ENCODE measurements at places on chromosomes 5 and 9. TPM values are rescaled to one million over a fixed set of nuclear protein-coding genes. Genes with fewer than 3 reads are reported as not detected.

Gene TLR4
- 6.2 TPM for polyA plus RNA-seq

GRCh38 chr5:3460416-3460815 is 135.2 kb upstream of the IRX1 start:
- no peak for DNase-seq

DNA sequence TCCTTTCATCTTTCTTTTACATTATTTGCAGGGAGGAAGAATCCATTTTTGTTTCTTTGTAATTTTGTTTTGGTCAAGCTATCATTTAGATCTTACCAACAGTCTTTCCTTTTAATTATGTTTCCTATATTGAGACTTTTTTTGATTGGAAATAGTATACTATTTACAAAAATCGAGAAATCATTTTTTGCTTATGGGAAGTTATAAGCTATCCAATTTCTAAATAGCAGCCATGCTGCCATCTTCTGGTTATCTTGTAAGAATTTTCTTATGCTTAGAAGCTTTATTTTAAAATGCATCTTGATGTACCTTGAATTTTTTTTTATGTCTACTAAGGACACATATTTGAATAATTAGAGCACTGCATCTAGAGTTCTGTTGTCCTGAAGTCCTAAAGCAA is 821.2 kb downstream of the PTPRD start:
- DNase-seq, result no peak

DNA sequence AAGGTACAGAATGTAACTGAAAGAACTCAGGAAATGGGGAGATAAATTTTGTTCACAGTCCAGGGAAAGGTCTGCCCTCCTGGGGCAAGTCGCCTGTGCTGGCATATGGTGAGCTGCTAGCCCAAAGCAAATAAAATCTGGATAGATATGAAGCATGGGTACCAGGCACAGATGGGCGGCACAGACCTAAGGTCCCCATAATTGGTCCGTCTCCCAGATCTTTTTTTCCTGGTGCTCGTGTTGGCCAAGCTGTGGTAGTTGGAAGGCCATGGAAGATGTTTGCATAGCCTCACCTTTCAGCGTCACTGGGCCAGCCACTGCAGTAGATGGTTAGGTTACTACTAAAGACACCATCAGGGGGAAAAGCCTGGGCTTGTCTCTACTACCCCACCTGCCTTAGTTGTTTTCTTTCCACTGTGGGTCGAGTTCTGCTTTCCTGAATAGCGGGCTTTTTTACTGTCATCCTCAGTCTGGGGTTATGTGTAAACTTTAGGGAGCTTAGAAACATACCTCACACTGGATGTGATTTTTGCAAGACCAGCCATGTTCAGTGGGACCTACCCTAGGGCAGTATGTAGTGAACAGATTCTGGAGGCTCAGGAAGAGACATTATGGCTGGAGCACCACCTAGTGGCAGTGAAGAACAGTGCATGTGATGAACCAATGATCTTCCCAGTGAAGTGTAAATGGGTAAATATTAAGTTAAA is 24.2 kb upstream of the GLRX start:
- DNase-seq, result no peak

GRCh38 chr9:93061791-93062763 is 3.6 kb downstream of the SUSD3 start:
- no peak for DNase-seq

GRCh38 chr5:74186356-74187315 is 453.9 kb downstream of the ENC1 start:
- no peak for DNase-seq

DNA sequence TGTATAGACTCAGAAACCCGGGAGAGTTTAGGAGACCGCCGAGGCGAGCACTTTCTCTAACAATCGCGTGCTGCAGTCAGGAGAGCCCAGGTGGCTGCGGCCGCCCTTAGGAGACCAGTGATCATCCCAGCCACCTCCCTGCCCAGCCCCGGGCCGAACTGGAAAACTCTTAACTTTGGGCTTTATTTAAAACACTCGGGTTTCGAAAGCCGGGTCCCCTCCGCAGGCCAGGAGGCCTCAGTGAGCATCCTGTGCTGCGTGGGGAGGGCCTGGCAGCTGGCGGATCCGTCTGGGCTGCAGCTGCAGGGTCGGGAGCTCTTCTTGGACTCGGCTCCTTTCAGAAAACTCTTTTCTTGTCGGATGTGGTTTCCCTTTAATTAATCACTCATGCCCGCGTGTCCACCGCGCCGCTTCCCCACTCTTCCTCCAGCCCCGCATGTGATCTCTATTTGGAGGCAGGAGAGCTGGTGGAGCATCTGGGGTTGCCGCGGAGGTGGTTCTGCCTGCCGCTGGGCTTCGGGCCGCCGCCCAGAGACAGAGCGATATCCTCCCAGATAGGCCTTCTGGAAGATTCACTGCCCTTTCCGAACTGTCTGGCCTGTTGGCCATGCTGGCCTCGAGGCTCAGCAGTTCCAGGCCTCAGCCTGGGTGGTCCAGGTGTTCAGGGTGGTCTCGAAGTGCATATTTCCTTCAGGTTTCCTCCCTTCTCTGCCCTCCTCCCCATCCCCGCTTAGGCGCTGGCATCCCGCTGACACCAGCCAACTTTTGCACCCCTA is 59.5 kb downstream of the TMEM174 start:
- DNase-seq, result no peak

Gene IFT74
- polyA plus RNA-seq, result 13.4 TPM

GRCh38 chr9:120197605-120198004 is 382.4 kb downstream of the CDK5RAP2 start:
- DNase-seq, result no peak

- DNase-seq, result no peak
Observed at GRCh38 chr5:131156385-131156784, 8.7 kb downstream of the HINT1 start.

DNA sequence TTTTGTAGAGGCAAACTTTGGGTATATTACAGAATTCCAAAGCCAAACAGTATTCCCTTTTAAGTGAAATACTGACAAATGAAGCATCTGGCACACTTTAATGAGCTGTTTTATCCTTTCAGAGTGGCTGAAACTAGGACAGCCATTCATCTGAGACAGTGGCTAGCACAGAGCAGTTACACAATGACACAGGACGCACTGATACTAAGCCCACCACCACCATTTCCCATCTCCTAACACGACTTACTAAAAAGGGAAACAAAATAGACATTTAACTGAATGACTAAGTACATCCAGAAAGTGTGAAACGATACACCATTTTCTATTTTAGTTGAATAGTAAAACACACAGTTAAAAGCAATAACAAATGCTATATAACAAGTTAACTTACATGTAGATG is 120.4 kb upstream of the RETREG1 start:
- no peak for DNase-seq

Gene FBLL1
- 2.4 TPM for polyA plus RNA-seq

DNA sequence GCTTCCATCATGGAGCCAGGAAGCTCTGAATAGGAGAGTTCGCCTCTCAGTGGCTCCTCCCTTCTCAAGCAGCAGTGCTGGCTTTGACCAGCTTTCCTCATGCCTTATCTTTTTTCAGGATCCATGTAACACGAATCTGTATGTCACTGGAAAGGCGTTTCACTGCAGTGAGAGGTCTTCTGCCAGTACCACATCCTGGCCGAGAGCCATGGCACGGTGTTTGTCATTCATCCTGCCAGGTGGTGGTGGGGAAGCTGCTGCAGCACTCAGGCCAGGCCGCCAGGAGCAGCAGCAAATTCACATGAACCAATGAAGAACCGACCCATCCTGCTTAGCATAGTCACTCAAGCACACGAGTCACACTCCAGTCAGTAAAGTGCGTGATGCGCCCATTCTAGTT is 179.0 kb downstream of the FANCC start:
- DNase-seq, result no peak

Gene RICTOR
- 16.2 TPM for polyA plus RNA-seq

DNA sequence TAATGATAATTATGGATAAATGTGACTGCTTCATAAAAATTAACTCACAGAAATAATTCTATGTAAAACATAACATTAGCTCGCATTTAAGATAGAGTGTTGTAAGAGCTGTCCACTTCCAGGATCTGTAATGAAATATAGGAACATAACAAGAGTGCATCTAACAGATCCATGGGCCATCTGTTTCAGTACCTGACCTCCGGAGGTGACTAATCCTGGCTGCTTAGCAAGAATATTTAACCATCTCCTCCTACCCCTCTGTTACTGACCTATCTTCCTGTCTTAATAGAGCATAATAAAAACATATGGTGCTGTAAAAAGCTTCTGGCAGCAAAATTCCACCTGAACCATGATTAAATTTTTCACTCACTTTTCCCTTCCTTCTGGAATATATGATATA is 7.1 kb downstream of the PLCXD3 start:
- DNase-seq, result no peak

DNA sequence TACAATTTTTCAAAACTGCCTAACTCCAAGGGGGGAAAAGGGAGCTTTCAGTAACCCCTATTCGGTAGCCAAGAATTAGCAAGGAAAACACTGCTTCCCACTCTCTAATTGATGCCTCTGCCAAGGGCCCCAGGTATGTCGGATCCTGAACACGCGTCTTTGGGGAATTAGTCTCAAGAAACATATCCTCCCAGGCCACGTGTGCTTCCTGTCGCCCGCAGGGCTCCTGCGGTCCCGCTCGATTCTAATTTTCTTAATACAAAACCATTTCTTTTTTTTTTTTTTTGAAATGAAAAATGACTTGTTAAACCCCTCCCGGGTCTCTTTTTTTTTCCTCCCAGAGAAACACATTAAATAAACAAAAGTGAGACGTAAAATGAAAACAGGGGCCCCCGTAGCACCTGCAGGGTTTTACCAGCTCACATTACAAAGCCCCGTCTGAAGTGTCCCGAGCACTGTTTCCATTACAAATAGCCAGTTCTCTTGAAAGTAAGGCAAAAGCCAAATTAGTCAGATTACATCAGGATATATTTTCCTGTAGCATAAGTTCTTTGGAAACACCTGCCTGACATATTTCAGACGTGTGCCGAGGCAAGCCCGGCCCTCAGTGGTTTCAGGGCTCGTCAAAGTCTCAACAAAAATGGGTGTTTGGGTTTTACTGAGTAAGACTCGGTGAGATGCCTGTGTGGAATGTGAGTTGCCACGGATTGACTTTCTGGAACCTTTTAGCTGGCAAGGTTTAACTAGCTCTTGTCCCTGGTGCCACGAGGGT is 21.5 kb downstream of the SMIM23 start:
- DNase-seq, result peak; percentile 14

GRCh38 chr5:173629628-173630027 is 13.2 kb upstream of the BOD1 start:
- DNase-seq, result no peak

DNA sequence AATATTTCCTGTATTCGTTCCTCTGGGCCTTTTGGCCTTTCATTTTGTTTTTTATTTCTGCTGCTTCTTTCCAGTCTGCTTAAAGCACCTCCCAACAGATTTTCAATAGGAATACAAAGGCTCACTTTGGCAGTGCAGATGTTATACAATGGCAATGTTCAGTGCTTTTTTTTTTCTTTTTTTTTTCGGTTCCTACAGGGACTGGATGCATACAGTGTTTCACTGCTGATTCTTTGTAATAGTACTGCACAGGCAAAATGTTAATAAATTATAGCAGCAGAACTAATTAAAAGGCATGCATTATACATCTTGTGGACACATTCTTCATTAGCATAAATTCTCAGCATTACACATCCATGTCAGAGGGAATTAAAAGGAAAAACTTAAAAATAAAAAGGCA is 356.6 kb upstream of the C9orf72 start:
- no peak for DNase-seq

DNA sequence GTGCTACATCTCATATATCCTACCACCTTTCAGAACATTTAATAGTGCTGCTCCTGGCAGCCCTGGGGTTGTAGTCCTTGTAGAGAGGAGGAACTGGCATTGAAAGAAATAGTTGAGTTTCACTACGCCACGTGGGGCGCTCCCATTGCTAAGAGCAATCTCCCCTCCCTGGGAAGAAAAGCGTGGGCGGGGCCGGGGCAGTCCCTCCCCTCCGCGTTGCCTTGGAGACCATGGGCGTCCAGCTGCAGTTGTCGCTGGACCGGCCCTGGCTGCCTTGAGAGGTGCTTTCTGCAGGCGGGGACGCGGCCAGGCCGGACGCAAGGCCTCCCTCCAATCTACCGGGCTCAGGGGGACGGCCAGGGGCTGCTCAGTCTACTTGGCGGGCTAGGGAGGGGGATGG is 368 bp upstream of the CCDC180 start:
- peak; percentile 91 for DNase-seq

- no peak for DNase-seq
Observed at GRCh38 chr9:130570208-130570607, 9.2 kb upstream of the FUBP3 start.

DNA sequence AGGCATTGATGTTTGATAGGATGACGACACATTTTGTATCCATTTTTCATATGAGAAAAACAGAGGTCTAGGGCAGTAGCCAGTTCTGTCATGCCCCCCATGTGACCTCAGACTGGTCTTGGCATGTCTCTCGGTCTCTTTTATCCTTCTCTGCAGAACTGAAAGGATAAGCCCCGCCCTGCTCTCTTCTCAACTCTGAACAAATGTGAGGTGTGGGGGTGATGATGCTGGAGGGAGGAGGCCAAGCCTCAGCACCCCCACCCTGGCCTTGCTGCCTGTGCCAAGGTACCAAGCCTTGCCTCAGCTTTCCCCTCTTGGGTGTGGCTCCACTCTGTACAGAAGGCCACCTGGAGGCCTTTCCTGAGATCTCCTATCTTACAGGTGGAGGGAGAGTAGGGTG is 19.5 kb upstream of the CRB2 start:
- DNase-seq, result no peak

GRCh38 chr5:74538206-74538661 is 102.3 kb downstream of the ENC1 start:
- peak; percentile 11 for DNase-seq

DNA sequence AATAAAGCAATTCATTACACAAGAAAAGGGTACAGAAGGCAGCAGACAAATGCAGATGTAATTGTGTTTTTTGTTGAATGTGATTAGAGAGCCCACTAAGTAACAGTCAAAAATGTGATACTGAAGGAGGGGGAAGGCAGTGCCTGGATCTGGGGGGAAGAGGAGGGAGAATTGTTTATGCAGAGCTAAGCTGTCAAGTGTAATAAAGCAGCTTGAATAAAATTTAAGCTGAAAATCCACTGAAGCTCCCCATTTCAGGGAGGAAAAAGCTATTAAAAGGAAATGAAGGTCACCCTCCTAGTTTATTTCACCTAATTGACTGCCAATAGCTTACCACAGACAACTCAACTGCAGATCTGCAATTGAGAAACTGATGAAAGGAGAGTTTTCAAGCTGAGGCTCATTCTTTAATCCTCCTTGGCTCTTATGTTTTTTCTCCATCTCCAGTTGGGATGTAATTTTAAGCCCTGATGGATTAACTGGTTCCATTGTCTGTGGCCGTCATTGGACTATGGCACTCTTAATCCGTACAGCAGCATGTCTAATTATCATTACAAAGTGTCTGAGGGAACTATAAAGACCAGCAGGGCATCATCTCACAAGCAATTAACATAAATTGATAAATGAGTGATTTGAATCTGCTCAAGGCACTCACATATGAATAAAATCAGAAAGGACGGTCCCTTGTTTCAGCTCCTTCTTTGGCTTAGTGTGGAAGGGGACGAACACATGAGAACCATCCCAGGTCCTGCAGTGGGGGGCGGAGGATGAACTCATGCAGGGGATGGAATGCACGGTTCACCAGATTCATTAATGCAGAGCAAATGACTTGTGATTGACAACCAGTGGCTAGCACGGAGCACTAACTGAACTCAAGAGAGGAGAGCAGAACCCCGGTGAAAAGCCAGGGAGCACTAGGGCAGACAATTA is 38.5 kb downstream of the TLE1 start:
- DNase-seq, result no peak

Gene SCGB3A2
- polyA plus RNA-seq, result not detected

All from hindlimb muscle (tissue), 1 donor.